ENCODE measurements at places on chromosomes 2 and 18.

GRCh38 chr2:108217211-108217610, 22.6 kb upstream of the SULT1C3 start:
- no peaks in the 10 kb centered on the region for H3K36me3 ChIP-seq
- no peak for DNase-seq
- no peaks in the 10 kb centered on the region for H3K4me1 ChIP-seq
- no peak overlapping the region for H3K27ac ChIP-seq

- no peak overlapping the region for H3K27ac ChIP-seq
- no peaks in the 10 kb centered on the region for H3K27me3 ChIP-seq
- no peak for DNase-seq
- H3K4me1 ChIP-seq, result 0 out of 2 replicates have a peak, but pooled peaks cover 2% of the 10 kb centered on the region
- no peak overlapping the region for H3K4me3 ChIP-seq
Observed at GRCh38 chr2:26139269-26140183, 33.4 kb upstream of the GAREM2 start.

- H3K27me3 ChIP-seq, result no peaks in the 10 kb centered on the region
- no peak overlapping the region for H3K4me3 ChIP-seq
- DNase-seq, result no peak
- H3K4me1 ChIP-seq, result no peaks in the 10 kb centered on the region
Observed at GRCh38 chr2:173898996-173899395, 66.2 kb downstream of the SP3 start.

DNA sequence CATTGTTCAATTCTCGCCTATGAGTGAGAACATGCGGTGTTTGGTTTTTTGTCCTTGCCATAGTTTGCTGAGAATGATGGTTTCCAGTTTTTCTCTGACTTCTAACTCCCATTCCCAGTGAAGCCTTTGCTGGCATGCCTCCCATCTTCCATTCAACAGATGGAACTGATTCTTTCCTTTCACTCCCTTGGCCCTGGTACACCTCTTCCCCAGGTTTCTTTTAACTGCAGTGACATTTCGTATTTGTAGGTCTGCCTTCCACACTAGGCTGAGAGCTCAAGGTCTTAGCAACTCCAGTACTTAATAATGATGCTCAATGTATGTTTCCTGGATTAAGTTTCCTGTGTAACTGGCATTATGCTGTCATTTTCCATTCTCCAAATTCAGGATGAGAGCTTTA, 48.5 kb downstream of the GAREM1 start:
- no peak overlapping the region for H3K27ac ChIP-seq
- no peak for DNase-seq
- H3K27me3 ChIP-seq, result no peaks in the 10 kb centered on the region
- no peaks in the 10 kb centered on the region for H3K36me3 ChIP-seq
- no peak overlapping the region for H3K4me3 ChIP-seq

DNA sequence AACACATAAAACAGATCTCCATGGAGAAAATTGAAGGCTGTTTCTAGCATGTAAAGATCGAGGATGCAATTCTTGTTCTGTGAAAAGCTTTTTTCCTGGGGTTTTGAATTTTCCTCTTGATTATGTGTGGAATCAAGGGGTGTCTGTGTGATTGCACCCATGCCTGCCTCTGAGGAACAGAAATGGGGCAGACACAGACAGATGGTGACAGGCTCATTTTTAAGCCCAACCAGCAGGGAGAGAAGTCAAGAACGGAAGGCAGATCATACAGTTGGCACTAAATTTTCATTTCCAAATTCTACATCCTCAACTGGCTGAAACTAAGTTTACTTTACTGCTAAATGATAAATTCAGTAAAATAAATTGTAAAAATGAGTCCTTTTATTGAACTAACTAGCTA, 1037.7 kb upstream of the KLHL29 start:
- no peaks in the 10 kb centered on the region for H3K36me3 ChIP-seq
- H3K27ac ChIP-seq, result no peak overlapping the region
- no peak for DNase-seq
- no peaks in the 10 kb centered on the region for H3K27me3 ChIP-seq

GRCh38 chr18:55266981-55267380, 307.7 kb upstream of the CCDC68 start:
- H3K4me3 ChIP-seq, result no peak overlapping the region
- peaks cover 4% of the 10 kb centered on the region for H3K4me1 ChIP-seq
- H3K27ac ChIP-seq, result no peak overlapping the region
- 0 out of 2 replicates have a peak, but pooled peaks cover 9% of the 10 kb centered on the region for H3K36me3 ChIP-seq

GRCh38 chr18:30245766-30246455, 796.6 kb downstream of the DSC3 start:
- DNase-seq, result no peak
- H3K4me3 ChIP-seq, result no peak overlapping the region
- H3K27ac ChIP-seq, result no peak overlapping the region
- H3K4me1 ChIP-seq, result no peaks in the 10 kb centered on the region
- H3K36me3 ChIP-seq, result no peaks in the 10 kb centered on the region

DNA sequence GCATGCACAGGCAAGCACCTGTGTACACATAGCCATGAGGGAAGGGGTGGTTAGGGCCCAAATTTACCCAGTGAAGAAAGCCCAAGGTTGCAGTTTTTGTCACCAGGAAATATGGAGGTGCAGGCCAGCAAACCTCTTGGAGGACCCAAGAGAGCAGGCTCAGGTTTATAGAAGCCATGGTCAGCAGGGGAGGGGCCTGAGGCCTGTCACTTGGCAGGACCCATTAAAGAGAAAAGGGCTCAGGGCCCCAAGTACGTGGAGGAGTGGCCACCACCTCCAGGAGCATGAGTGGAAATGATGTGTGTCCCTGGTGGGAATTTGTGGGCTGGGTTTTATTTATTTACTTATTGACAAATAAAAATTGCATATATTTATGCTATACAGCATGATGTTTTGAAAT, 192.9 kb downstream of the HAUS1 start:
- no peak overlapping the region for H3K4me3 ChIP-seq
- H3K27me3 ChIP-seq, result no peaks in the 10 kb centered on the region
- no peak overlapping the region for H3K27ac ChIP-seq
- peaks cover 5% of the 10 kb centered on the region for H3K4me1 ChIP-seq
- DNase-seq, result no peak

- H3K27me3 ChIP-seq, result no peaks in the 10 kb centered on the region
- H3K27ac ChIP-seq, result no peak overlapping the region
Observed at GRCh38 chr2:73952499-73953446, 26.1 kb downstream of the DGUOK start.

GRCh38 chr2:8049851-8050571, 631.8 kb upstream of the ID2 start:
- H3K27ac ChIP-seq, result no peak overlapping the region
- no peak for DNase-seq
- no peaks in the 10 kb centered on the region for H3K36me3 ChIP-seq
- H3K27me3 ChIP-seq, result no peaks in the 10 kb centered on the region

DNA sequence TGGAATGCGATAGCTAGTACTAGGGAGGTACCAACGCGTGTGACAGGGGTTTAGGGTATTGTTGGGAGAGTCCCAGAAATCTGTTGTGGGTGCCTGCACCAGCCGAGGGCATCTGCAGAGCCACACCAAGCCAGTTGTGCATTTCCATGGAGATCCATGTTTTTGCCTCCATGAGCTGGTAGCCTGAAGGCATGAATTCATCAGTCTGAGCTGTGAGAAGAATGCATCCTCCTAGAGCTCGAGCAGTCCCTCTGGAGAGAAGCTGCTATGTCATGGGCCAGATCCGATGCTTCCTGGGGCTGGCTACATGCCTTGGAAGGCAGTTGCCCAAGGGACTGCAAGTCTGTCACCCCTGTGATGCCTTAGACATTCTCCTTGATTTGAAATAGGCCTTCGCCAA, 57.9 kb downstream of the LIPG start:
- no peaks in the 10 kb centered on the region for H3K4me1 ChIP-seq
- no peak overlapping the region for H3K27ac ChIP-seq
- H3K4me3 ChIP-seq, result no peak overlapping the region
- no peaks in the 10 kb centered on the region for H3K36me3 ChIP-seq

DNA sequence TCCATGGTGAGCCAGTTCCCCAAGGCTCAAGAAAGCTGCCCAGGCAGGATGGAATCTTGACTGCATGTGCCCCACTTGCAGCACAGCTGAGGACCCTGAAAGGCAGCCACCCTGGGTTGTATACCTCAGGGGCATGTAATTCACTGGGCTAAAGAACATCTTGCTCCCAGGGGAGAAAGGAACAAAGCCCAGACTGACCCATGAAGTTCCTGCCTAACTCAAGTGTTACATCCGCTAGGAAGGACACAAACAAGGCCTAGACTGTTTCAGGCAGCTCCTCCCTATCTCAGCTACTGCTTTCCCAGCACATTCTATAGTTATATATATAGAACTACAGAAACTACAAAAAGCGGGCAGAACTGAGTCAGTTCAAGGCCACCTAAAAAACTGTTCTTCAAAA, 69.0 kb downstream of the RBM43 start:
- no peaks in the 10 kb centered on the region for H3K4me1 ChIP-seq
- no peaks in the 10 kb centered on the region for H3K27me3 ChIP-seq

DNA sequence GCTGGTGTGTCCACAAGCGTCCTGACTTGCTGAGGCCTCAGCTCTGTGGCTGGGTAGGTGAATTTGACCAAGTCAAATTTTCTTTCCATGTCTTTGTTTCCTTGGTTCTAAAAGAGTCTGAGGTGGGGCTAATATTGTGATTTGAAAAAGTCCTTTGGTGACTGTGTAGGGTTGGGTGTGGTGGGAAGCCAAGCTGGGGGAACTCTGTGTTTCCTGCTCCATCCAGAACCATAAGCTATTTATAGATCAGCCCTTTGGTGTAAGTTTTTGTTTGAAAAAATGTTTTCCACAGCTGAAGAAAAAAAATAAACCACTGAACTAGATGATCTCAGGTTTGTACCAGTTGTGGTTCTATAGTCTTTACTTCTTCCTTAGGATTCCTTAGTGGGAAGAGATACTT, 462.7 kb downstream of the TGIF1 start:
- no peaks in the 10 kb centered on the region for H3K36me3 ChIP-seq
- H3K27me3 ChIP-seq, result no peaks in the 10 kb centered on the region
- H3K27ac ChIP-seq, result no peak overlapping the region
- no peak for DNase-seq
- no peak overlapping the region for H3K4me3 ChIP-seq

- no peak for DNase-seq
- no peak overlapping the region for H3K4me3 ChIP-seq
- no peak overlapping the region for H3K27ac ChIP-seq
- H3K4me1 ChIP-seq, result no peaks in the 10 kb centered on the region
- H3K36me3 ChIP-seq, result no peaks in the 10 kb centered on the region
- no peaks in the 10 kb centered on the region for H3K27me3 ChIP-seq
Observed at GRCh38 chr18:70197844-70198243, 7.6 kb downstream of the RTTN start.

GRCh38 chr2:105168543-105168942, 73.0 kb upstream of the GPR45 start:
- H3K4me3 ChIP-seq, result no peak overlapping the region
- H3K27me3 ChIP-seq, result no peaks in the 10 kb centered on the region
- H3K4me1 ChIP-seq, result peaks cover 8% of the 10 kb centered on the region
- H3K27ac ChIP-seq, result no peak overlapping the region

GRCh38 chr2:109321570-109321969, 192.6 kb downstream of the SH3RF3 start:
- no peak overlapping the region for H3K4me3 ChIP-seq
- H3K27ac ChIP-seq, result no peak overlapping the region
- H3K36me3 ChIP-seq, result no peaks in the 10 kb centered on the region
- no peaks in the 10 kb centered on the region for H3K4me1 ChIP-seq

GRCh38 chr2:27493948-27494283, 1.1 kb downstream of the FNDC4 start:
- DNase-seq, result no peak
- peaks cover 5% of the 10 kb centered on the region for H3K4me1 ChIP-seq
- no peak overlapping the region for H3K27ac ChIP-seq
- peaks cover 9% of the 10 kb centered on the region for H3K27me3 ChIP-seq
- H3K4me3 ChIP-seq, result peak overlapping the region; percentile 96

All from H1 (cell line).